ENCODE measurements at places on chromosomes 11 and 22.

GRCh38 chr22:36037102-36037758 lies 8.6 kb upstream of the RBFOX2 start:
- no peak for DNase-seq

DNA sequence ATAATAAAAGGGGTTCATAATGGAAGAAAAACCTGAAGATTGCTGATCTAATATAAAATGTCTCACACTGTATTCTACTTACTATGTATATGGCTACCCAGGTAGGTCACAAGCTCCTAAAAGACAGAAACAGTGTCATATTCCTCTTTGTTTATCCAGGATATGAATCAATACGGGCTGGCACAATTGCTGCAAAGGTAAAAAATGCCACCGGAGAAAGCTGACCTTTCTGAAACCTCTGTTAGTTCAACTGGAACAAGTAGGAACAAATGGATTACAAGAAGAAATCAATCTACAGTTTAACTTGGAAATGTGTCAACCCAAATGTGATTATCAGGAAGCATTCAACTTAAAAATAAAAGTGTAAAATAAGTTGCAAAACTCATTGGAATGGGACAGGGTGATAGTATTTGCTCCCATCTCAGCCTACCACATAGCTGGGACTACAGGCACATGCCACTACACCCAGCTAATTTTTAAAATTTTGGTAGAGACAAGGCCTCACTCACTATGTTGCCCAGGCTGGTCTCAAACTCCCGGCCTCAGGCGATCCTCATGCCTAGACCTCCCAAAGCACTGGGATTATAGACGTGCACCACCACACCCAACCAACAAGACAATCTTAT lies 27.6 kb downstream of the SLC35F2 start:
- DNase-seq: no peak

- no peak for DNase-seq
These were observed 134.3 kb upstream of the SESN3 start for GRCh38 chr11:95365348-95365747.

GRCh38 chr11:95111923-95112540 lies 22.4 kb downstream of the ENDOD1 start:
- no peak for DNase-seq

GRCh38 chr11:76388408-76388807 lies 7.3 kb downstream of the GVQW3 start:
- DNase-seq: no peak

- no peak for DNase-seq
These were observed 225.0 kb downstream of the BLID start for GRCh38 chr11:121890946-121891515.

GRCh38 chr11:83063073-83063754 lies 8.5 kb downstream of the RAB30 start:
- DNase-seq: no peak

- no peak for DNase-seq
These were observed 50.4 kb upstream of the SEPTIN5 start for GRCh38 chr22:19663821-19664355.

Data from progenitor cell of endocrine pancreas (in vitro differentiated cells).